ENCODE measurements at places on chromosomes 7 and 10.

DNA sequence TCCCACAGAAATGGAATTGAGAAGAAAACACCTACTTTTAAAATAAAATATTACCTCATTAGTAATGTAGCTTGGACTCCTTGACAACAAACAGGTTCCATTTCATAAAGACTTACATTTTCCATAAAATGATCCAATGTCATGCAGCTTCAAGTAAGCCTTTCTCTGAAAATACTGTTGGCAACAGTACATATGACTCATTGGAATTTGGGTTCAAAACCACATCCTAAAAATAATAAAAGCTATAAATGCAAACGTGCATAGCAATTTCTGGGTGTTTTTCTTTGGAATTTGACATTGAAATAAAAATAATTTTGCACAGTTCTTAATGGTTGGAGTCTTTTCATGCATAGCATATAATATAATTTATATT, 47.9 kb downstream of the FHIP2A start:
- no peak for DNase-seq

DNA sequence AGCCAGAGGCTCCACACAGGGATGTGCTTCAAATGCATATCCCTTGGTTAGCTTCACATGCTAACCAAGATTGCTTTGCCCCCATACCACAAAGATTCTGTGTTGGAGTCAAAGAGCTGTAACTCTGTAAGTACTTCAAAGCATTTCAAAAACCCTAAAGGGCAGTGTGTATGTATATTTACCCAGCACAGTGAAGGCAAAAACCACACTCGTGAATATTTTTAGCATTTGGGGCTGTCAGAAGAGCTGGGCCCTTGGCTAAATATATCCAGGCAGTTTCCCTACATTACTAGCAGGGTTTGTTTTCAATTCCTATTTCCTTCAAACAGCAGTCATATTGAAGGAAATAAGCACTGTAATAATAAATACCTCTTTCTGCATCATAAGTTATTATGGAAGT, 84.2 kb upstream of the STEAP1B start:
- no peak for DNase-seq

DNA sequence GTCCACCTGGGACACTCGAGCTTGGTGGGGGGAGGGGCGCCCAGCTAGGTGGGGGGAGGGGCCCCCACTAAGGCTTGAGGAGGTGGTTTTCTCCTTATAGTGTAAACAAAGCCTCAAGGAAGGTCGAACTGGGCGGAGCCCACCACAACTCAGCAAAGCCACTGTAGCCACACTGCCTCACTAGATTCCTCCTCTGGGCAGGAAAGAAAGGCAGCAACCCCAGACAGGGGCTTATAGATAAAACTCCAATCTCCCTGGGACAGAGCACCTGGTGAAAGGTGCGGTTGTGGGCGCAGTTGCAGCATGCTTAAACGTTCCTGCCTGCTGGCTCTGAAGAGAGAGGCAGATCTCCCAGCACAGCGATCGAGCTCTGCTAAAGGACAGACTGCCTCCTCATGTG, 133.1 kb downstream of the SNX13 start:
- DNase-seq: no peak

- no peak for DNase-seq
Measured at GRCh38 chr7:87370660-87371180, 25.3 kb downstream of the CROT start.

- no peak for DNase-seq
Measured at GRCh38 chr10:98115031-98115787, 19.2 kb upstream of the R3HCC1L start.

DNA sequence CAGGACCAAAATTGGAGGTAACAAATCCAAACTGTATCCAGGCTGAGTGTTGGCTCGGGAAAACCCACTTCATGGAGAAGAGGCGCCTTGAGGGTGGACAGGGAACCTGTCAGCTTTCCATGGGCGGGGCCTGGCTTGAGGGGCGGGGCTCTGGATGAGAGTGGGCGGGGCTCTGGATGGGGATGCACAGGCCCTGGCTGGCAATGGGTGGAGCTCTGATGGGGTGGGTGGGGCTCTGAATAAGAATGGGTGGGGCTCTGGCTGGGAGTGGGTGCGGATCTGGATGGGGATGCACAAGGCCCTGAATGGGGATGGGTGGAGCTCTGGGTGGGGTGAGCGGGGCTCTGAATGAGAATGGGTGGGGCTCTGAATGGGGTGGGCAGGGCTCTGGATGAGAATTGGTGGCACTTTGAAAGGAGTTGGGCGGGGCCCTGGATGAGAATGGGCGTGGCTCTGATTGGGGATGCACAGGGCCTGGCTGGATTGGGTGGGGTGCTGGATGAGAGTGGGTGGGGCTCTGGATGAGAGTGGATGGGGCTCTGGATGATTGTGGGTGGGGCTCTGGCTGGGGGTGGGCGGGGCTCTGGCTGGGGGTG, 96.6 kb upstream of the NPTX2 start:
- DNase-seq: no peak

DNA sequence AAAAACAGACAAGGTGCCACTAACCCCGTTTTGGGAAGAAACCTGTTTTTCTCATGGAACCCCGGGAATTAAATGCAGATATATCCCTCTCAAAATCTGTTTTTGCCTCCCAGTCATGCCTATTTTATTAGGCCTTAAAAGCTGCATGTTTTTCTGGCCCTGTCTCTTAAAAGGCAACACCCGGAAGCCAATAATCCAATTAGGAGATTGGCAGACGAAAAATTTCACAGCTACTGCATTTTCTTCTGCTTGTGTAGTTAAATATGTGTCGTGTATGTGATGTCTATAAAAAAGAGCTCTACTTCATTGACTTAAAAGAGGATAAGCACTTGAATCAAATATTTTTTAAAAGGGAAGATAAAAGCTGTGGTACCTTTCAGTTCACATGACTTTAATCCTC, 31.9 kb upstream of the OPTN start:
- DNase-seq: no peak

DNA sequence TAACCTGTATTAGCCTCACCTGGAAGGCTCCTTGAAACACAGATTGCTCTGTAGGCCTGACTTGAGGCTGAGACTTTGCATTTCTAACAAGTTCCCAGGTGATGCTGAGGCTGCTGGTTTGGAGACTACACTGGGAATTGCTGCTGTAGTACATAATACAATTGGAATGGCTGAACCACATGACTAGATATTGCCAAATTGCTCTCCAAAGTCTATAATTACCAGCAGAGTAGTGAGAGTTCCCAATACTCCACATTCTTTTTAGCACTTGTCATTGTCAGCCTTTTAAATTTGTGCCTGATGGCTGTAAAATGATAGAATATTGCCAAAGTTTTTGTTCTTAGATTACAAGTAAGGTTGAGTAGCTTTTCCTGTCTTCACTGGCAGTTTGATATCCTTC, 39.9 kb downstream of the PLEKHA8 start:
- no peak for DNase-seq

DNA sequence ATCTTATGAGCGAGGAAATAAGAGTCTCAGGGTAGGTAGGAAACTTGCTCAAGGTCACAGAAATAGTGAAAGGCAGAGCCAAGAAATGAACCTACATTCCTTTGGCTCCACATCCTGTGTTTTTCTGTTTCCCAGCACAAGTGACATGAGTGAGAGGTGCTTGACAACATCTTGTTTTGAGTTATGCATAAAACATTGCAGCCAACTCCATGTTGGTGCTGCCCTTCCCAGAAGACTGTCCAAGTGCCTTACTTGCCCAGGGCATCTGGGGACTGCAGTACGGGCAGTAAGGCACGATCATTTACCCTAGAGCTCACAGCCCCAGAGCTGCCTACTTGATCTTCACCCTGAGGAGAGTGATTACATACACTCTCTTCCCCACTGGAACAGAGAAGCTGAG, 148.8 kb downstream of the NOC3L start:
- no peak for DNase-seq

DNA sequence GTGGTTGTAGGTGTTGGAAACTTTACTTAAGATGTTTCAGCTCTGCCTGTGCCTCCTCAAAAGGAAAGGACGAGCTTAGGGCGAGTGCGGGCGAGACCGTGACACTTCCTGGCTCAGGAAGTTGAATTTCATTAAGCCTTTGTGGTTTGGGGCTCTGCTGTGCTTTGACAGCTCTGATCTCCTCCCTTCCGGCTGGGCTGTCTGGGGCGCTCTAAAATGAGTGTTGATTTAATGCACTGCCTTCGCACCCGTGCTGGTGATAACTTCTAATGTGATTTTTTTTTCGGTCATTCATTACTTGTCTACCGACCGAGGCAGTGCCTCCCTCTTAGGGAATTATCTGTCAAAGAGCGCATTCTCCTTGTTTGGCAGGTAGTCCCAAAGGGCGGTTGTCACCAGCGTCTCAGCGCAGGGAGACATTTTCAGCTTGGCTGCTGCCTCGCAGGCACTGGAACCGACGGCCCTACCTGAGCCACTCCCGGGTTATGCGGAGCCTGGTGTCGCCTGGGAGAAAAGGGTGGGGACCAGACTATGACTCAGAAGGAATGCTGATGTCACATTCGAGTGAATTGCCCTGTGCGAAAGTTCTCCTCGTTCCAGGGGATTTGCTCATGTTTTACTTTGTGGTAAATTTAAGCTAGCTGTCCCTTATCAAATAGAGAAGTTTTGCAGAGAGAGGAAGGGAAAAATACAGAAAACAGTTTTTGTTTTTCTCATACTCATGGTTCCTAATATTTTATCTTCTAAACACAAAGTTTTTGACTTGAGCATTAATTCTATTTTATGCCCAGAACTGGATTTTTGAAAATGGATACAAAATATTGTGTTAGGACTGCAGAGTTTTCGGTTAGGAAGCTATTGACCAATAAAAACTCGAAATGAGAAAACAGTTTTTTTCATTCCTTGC, 920 bp downstream of the TES start:
- DNase-seq: peak; percentile 84

- DNase-seq: no peak
Measured at GRCh38 chr7:95758187-95758586, 14.2 kb upstream of the DYNC1I1 start.

- DNase-seq: no peak
Measured at GRCh38 chr10:130167193-130167592, 31.0 kb downstream of the GLRX3 start.

- no peak for DNase-seq
Measured at GRCh38 chr7:11665357-11665756, 166.6 kb downstream of the THSD7A start.

GRCh38 chr10:119025776-119026175, 3.7 kb upstream of the NANOS1 start:
- DNase-seq: no peak

GRCh38 chr10:30294476-30295240, 54.4 kb downstream of the MTPAP start:
- no peak for DNase-seq

DNA sequence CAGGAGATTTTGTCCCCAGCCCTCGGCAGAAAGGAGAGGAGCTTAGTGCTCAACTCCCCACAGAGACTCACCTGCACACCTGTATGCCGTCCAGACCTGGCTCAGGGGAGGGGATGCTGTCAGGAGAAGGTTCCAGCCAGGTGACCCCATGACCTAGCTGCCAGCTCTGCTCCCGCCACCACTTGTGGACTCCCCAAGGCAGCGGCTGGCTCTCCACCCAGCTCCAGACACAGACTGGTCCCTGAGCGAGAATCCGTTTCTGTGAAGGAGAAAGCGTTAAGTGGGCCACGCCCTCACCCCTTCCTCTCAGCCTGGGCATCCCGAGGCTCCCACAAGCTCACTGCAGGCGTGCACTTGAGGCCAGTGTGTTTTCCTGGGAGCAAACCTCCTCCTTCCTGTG, 76.4 kb downstream of the RGS10 start:
- no peak for DNase-seq

DNA sequence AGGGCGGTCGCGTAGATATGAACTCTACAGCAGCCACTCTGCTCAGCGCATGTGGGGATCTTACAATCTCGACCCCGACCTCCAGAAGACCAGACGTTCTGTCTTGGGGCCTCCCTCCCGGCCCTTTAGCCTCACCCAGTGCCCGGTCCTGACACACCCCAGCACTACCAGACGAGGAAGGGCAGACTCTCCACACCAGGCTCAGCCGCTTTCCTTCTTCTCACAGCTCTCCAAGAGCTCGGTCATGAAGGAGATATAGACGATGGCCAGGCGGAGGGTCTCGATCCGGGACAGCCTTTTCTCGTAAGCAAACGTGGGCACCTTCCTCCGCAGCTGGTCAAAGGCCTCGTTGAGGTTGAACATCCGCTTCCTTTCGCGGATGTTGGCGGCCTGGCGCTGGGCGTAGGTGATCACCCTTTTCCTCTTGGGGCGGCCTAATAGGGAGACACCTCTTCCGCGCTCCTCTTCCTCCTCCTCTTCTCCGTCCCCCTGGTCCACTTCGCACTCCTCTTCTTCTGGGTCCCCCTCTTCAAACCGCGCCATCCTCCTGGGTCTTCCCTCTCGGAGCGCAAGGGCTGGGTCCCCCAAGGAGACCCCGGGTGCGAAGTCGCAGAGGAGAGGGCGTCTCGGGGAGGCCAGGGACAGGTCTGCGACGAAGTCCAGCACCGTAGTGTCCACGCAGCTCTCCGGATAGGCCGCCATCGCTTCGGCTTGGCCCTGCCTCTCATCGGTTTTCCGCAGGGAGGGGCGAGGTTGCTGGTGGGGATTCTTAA, at the start of gene FERD3L:
TSS of gene FERD3L (minus strand) at position 761 of the 773 bp plus-strand sequence. CDS start at position 702, 59 bp downstream.
- no peak for DNase-seq

- DNase-seq: no peak
Measured at GRCh38 chr10:110147961-110148360, 59.4 kb upstream of the MXI1 start.

DNA sequence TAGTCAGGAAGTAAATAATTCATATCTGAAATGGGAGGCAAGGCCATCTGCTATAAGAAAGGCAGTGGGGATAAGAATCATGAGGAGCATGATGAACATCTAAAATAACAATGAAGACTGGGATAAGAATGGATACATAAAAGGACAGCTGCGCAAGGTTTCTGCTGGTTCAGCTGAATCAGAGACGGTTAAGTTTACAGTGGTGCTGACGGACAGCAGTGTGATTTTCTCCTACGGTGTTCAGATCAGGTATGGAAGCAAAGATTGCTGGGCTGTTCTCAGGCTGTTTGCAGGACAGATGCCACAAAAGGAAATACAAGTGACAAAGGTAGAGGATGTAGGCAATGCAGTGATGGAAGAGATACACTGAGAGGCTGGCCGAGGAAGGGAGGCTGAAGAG, 8.4 kb downstream of the CYCS start:
- no peak for DNase-seq

DNA sequence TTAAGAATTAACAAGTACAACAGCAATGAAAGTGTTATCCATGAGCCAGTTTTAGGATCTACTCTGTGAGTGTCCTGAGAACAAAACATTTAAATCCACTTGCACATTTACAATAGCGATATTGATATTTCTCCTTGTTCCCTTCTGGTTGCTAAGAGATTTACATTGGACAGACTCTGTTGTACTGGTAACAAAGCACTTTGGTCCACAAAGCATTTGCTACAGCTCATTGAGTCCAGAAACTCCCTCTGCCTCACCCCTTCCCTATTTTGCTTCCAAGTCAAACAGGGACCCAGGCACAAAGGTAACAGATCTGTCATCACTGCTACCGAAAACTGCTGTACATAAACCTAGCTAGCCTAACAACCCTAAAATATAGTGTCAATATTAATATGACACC, 2.1 kb downstream of the ANK3 start:
- no peak for DNase-seq
